Erythroblast (primary cell): ENCODE measurements at places on chromosomes 1 and 21.

DNA sequence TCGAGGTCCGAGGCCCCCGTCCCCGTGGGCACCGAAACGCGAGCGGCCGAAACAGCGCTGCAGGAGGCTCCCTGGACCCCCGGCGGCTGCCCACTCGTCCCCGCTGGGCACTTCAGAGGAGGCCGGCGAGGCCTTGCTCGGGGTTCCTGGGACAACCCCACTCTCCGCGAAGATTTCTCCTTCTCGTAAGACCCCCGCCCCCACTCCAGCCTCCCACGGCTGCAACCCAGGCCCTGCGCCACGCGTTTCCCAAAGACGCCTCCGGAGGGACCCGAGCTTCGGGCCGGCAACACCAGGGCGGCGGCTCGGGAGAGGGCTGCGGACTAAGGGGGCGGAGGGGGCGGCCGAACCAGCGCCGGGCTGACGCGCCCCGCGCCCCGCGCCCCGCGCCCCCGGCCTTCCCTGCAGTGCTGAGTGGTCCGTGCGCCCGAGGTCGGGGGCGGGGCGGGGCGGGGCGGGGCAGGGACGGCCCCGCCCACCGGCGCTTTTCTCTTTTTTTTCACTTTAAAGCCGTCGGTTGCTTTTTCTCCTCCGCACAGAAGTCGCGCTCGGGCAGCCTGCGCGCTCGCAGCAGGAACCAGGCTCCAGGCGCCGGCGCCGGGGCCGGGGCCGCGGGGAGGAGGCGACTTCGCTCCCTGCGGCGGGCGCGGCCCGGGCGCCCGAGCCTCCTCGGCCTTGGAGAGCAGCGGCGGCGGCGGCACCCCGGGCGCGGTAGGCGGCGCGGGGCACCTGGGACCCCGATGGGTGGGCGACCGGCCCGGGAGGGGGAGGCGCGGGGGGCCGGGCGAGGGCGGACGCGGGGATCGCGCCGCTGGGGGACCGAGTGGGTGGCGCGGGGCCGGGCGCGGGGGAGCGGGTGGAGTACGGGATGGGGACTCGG lies at the start of gene SPSB1:
SPSB1 (plus strand) TSS at position 534 of the 880 bp plus-strand sequence. CDS start 62,998 bp downstream, outside the sequence.
- peak; percentile 48 for DNase-seq

- DNase-seq = no peak
These were observed 32.9 kb downstream of the PSMG1 start for GRCh38 chr21:39150316-39150715.

- DNase-seq = no peak
These were observed 57.1 kb downstream of the ZC3H11B start for GRCh38 chr1:219555806-219556205.

DNA sequence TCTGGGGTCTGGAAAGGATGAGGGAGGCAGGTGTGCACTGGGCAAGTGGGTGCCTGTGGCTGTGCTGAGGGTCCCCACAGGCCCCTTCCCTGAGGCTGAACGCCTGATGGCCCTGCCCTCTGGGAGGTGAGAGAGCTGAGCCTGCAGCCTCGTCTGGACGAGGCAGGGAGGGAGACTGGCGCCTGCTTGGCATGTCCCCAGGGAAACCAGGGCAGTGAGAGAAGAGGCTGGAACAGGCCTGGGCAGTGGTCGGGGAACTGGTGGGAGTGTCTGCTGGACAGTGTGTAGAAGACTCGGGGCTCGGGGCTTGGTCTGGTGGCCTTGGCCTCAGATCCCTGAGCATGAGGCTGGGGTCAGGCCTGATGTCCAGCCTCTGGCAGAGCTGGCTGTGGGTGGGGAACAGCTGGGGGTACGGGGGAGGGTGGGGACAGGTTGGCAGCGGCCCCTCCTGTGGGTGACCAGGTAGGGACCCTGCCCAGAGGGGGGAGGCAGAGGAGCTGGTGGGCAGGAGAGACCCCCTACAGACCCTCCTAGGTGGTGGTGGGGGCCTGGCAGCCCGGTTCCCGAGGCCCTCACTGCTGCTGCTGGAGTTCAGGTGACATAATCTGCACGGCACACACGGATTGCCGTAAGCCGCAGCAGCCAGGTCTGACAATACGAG lies 30.8 kb upstream of the PLCH2 start:
- no peak for DNase-seq

DNA sequence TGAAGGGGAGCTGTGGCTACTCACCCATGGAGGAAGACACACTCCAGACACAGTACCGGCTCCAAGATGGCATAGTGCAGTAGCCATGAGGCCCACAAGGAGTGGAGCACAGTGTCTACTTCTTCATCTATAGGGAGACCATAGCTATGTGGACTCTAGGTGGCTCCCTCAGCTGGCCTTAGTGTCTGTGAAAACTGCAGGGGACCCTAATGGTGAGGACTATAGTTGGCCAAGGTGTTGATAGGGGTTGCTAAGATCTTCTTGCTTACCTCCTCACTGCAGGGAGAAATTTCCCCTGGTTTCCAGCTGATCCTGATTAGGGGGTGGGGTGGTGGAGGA lies 58.9 kb downstream of the DIPK1A start:
- no peak for DNase-seq

DNA sequence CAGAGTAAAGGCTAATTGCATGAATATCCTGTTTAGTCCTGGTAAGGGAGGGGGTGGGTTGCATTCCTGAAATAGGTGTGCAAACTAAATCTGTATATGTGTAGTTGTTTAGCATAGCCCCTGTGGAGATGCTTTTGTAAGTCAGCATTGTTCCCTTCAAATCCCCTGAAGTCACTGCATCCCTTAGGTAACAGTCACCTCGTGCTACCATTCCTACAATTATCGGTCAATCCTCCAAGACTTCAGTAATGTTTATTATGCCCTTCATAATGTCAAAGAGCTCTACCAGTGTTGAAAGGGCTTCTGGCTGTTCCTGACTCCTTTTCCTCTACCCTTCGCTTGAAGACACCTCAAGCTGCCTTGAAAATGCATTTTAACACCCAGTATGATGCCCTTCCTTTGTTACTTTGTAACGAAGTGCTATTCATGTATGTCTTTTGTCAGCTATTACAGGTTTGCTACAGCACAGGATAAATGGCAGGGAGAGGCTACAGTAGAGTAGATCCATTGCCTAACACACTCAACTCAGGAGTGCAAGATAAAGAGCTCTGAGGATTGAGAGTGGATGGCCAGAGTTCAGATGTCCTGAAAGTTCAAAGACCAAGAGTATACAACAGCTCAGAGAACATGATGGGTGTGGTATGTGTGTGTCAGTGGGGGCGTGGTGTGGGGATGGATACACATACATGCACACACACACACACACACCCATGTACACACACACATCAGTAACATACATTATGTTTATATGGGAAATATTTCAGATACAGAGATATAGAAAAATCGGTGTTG lies 27.4 kb upstream of the FOXD3 start:
- no peak for DNase-seq

- DNase-seq = no peak
These were observed 250.2 kb downstream of the KIF26B start for GRCh38 chr1:245404952-245405351.

GRCh38 chr1:159012495-159012894 lies 2.8 kb downstream of the IFI16 start:
- no peak for DNase-seq

- DNase-seq = no peak
These were observed 54.3 kb upstream of the GOLT1A start for GRCh38 chr1:204268101-204268500.

DNA sequence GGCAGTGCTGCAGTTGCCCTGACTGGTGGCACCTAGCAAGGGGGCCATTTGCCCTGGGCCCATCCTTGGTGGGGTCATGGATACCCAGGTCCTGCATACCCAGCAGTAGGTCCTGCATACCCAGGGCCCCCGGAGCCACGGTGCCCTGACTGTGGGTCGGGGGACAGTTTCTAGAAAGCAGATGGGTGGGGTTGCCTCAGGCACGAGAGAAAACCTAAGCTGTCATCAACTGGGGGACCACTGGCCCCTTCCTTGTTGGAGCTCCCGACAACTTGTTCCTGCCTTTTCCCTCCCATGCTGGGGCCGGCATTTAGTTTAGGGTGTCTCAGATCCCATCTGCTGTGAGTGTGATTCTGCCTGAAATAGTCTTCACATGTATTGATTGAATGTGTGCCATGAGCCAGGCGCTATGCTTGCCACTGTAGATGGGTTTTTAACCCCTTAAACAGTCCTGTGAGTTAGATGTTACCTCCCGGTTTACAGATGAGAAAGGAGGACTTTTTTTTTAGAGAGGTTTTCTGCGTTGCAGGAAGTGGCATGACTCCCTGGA lies 15.6 kb downstream of the SPSB1 start:
- no peak for DNase-seq

DNA sequence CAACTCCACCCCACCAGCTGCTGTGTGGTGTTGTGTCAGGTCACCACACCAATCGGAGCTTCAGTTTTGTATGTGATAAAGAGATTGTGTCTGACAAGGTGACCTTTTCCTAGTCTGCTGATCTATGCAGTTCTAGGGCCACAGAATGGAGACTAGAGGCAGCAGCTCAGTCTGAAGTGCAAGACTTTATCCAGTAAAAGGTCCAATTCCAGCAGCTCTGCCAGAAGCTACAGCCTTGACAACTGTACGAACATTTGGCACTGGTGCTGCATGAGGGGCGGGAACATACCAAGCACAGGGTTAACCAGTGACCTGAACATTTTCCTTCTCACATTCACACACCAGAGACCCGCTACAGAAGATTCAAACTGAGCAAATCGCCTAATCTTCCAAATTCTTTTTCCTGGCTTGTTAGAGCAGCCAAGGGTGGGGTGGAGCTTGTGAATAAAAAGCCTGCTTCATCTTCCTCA lies 9.3 kb downstream of the FMO1 start:
- DNase-seq = no peak

DNA sequence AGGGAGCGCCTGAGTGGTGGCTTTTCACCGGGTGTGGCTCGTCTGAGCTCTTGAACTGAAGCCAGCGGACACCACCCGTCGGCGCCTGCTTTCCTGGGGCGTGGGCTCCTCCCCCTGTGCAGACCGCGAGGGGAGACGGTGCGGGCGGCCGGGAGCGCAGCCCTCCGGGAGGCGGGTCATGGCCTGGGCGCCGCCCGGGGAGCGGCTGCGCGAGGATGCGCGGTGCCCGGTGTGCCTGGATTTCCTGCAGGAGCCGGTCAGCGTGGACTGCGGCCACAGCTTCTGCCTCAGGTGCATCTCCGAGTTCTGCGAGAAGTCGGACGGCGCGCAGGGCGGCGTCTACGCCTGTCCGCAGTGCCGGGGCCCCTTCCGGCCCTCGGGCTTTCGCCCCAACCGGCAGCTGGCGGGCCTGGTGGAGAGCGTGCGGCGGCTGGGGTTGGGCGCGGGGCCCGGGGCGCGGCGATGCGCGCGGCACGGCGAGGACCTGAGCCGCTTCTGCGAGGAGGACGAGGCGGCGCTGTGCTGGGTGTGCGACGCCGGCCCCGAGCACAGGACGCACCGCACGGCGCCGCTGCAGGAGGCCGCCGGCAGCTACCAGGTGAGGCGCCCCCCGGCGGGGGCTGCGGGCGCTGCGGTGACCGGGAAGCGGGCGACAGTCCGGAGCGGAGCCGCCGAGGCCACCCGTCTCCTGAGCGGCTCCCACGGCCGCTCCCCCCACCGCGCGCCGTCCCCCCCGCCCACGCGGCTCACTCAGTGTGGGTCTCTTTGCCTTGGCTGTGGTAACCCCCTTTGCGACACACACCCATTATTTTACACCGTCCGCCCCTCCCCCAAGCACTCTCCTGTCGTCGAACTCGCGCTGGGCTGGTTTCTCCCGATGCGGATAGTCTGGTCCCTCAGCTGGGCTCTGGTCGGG lies at the start of gene TRIM58:
TRIM58 (plus strand) TSS at position 119 of the 916 bp plus-strand sequence; CDS start at position 179, 60 bp downstream.
- DNase-seq = peak; percentile 96

DNA sequence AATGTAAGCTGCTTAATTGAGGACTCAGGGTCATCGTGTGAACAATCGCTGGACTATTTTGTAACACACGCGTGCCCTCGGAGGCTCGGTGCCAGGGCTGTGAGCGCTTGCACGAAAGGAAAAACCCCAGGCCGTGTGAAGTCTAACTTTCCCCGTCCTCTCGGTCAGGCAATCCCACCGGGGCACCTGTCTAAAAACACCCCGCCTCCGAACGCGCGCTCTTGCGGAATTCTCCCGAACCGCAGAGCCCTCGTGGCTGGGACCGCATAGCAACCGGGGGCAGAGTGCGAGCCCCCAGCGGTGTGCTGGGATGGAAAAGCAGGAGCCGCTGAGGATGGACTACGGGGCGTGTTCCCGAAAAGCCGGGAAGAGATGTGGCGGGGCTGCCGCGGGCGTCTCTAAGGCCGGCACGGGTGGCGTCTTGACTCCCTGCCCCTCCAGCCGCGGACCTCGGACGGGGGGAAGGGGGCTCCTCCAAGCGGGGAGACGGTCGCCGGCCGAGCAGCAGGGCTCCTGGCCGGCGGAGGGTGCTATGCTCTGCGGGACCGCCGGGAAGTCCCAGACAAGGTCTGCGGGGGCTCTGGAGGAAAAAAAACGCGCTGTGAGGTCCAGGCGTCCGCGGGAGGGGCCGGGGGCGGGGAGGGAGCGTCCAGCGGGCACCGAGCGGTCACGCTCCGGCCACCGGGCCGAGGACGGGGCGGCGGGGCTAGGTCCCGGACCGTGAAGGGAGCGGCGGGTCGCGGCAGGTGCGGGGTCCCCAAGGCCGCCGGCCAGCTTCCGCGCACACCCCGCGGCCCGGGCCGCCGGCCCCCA lies 936 bp downstream of the ZBTB21 start:
- DNase-seq = peak; percentile 72

- DNase-seq = no peak
These were observed 49.1 kb downstream of the VANGL2 start for GRCh38 chr1:160449494-160449893.

GRCh38 chr1:27548858-27549719 lies 54.9 kb downstream of the AHDC1 start:
- DNase-seq = no peak

- no peak for DNase-seq
These were observed 332.0 kb downstream of the OLFM3 start for GRCh38 chr1:101664726-101665125.

GRCh38 chr1:93471911-93472310 lies 24.0 kb downstream of the FNBP1L start:
- peak; percentile 28 for DNase-seq

- DNase-seq = no peak
These were observed 95.1 kb upstream of the KRTAP19-8 start for GRCh38 chr21:31133243-31133830.

DNA sequence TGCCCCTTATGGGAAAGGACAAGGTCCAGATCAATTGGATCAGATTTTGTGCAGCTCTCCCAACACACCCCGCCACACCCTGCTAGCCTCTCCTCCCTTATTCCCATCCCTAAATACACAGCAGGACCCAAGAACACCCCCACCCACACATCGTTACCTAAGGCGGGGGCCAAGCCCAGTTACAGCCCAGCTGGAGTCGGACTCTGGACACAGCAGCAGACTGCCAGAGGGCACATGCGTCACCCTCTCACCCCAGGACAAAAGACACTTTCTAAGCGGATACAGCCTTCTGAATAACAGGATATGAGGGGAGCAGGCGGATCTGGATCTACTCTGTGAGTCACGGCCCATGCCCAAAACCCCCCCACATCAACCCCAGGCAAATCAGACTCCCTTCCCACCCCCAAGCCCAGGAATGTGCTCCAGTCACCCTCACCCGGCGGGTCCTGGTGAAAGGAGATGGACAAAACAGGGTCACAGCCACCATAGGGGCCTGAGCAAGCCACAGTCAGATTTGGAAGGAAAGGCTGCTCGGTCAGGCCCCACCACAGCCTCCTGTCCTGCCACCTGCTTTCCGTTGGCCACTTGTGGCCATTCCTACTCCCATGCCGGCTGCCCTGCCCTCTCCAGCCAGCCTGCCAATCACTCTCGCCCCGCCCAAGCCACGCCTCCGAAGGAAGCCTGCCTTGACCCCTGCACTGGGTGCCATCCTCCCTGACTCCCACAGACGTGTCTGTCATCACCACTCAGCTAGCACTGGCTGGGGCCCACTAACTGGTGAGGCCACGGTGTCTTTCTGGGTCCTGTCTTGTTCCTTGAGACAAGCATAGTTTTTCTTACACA lies 4.0 kb downstream of the S100A16 start:
- no peak for DNase-seq
